Thoracic aorta (tissue), 2 donors: ENCODE measurements at places on chromosomes 11 and 22. TPM values are rescaled to one million over a fixed set of nuclear protein-coding genes. Genes with fewer than 3 reads are reported as not detected.

APOBEC3H gene
- not detected for total RNA-seq

GRCh38 chr11:126354631-126355323, 709 bp upstream of the ST3GAL4 start:
- DNase-seq = no peak

PRRG4 gene
- 5.1 TPM for total RNA-seq

- DNase-seq = no peak
Measured at GRCh38 chr11:17541330-17541885, 2.8 kb downstream of the USH1C start.

CARNS1 gene
- total RNA-seq = 7.9 TPM

PRR5L gene
- total RNA-seq = 11.8 TPM

- no peak for DNase-seq
Measured at GRCh38 chr22:39946503-39947219, 13.5 kb upstream of the TMA7B start.

GRCh38 chr11:66653123-66653522, 14.6 kb downstream of the RBM4 start:
- DNase-seq = no peak

HTATIP2 gene
- 29.0 TPM for total RNA-seq

- no peak for DNase-seq
Measured at GRCh38 chr11:66309475-66309874, 7.4 kb downstream of the CD248 start.

DNA sequence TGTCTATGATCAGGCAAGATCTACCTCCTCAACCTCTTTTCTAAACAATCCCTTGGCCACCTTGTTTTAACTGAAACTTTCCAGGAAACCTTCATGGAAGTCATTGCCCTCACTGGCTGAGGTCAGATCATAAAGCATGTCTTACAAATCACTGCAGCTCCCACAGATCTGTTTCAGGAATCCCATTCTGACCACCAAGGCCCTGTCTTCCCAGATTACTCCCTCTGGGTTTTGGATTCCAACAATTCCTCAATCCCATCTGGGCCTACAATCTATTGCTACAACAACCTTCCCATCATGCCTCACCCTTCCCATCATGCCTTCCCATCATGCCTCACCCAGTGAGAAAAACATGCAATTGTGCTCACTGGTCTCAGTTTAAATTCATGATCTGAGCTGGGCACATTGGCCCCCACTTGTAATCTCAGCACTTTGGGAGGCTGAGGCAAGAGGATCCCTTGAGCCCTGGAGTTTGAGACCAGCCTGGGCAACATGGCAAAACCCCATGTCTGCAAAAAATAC, 15.9 kb downstream of the ADAMTS15 start:
- DNase-seq = no peak

GRCh38 chr22:27746918-27747317, 54.6 kb downstream of the MN1 start:
- no peak for DNase-seq

GRCh38 chr22:17057959-17058814, 26.6 kb upstream of the IL17RA start:
- DNase-seq = no peak

- DNase-seq = no peak
Measured at GRCh38 chr22:17876306-17876831, 102.1 kb upstream of the BID start.

GRCh38 chr22:46584081-46584921, 35.9 kb upstream of the GRAMD4 start:
- no peak for DNase-seq

- DNase-seq = no peak
Measured at GRCh38 chr11:7577291-7578190, 63.7 kb downstream of the PPFIBP2 start.

GRCh38 chr11:58046231-58046630, 15.5 kb downstream of the OR6Q1 start:
- no peak for DNase-seq

GRCh38 chr11:396948-397548, 3.0 kb downstream of the PKP3 start:
- no peak for DNase-seq

GRCh38 chr22:49629586-49630447, 197.9 kb downstream of the BRD1 start:
- DNase-seq = no peak

GRCh38 chr11:73652856-73653559, 6.6 kb downstream of the PLEKHB1 start:
- no peak for DNase-seq

GRCh38 chr11:103043826-103044678, 47.9 kb downstream of the DCUN1D5 start:
- no peak for DNase-seq

- no peak for DNase-seq
Measured at GRCh38 chr11:45850446-45850845, 3.2 kb downstream of the CRY2 start.

ANO5 gene
- total RNA-seq = 6.5 TPM

DNA sequence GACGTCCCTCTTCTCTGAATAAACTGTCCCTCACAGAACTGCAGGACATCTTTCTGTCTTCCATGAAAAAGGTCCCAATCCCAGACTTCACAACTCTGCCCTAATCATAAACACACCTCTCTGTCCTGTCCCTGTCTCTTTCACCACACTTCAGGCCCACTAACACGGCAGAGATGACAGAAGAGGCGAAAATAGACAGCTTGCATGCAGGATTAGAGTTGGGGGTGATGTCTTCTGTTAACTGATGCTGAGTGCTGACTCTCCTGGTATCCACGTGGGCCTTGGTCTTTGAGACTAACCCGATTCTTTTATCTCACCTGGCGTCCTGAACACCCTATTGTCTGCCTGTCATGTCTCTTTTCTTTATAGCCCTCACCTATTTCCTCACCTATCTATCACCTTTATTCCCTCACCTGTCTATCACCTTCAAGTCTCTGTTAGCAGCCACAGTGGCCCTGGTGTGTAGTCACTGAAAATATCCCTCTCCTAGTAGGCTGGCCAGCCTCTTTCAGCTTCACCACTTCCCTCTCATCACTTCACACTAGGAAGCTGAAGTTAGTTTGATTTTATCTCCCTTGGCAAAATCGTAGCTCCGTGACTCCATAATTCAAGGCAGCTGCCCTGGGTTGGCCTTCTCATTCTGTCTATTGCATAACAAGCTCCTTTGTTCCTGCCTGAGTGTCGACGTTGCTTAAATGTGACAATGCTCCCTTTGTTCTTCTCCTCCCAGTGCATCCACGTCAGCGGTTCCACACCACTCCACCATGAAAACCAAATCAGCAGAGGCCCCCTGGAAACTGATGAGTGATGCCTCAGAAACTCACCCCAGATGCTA, 30.6 kb upstream of the DRD2 start:
- DNase-seq = no peak

- DNase-seq = no peak
Measured at GRCh38 chr11:45374653-45375059, 88.5 kb upstream of the SYT13 start.

C11orf68 gene
- total RNA-seq = 27.9 TPM

- DNase-seq = no peak
Measured at GRCh38 chr11:17691976-17692375, 27.4 kb upstream of the MYOD1 start.

CNTN5 gene
- total RNA-seq = 4.2 TPM

KRTAP5-7 gene
- not detected for total RNA-seq

GRCh38 chr11:122333467-122333866, 217.5 kb upstream of the BLID start:
- DNase-seq = no peak

- no peak for DNase-seq
Measured at GRCh38 chr22:46758121-46758520, 4.3 kb upstream of the TBC1D22A start.

GRCh38 chr11:129846508-129847335, 31.1 kb downstream of the TMEM45B start:
- no peak for DNase-seq

A4GALT gene
- 77.3 TPM for total RNA-seq

DNA sequence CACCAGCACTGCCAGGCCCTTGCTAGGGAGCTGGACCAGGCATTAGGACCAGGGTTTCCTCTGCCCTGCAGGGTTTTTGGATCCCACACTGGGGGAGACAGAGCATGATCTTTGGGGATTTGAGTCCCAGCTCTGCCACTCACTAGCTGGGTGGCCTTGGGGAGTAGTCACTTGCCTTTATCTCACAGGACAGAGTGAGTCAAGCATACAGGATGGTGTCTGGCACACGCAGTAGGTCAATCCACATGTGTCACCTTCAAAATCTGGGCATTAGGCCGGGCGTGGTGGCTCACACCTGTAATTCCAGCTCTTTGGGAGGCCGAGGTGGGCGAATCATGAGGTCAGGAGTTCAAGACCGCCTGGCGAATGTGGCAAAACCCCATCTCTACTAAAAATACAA, 2.7 kb downstream of the NEFH start:
- no peak for DNase-seq

DNA sequence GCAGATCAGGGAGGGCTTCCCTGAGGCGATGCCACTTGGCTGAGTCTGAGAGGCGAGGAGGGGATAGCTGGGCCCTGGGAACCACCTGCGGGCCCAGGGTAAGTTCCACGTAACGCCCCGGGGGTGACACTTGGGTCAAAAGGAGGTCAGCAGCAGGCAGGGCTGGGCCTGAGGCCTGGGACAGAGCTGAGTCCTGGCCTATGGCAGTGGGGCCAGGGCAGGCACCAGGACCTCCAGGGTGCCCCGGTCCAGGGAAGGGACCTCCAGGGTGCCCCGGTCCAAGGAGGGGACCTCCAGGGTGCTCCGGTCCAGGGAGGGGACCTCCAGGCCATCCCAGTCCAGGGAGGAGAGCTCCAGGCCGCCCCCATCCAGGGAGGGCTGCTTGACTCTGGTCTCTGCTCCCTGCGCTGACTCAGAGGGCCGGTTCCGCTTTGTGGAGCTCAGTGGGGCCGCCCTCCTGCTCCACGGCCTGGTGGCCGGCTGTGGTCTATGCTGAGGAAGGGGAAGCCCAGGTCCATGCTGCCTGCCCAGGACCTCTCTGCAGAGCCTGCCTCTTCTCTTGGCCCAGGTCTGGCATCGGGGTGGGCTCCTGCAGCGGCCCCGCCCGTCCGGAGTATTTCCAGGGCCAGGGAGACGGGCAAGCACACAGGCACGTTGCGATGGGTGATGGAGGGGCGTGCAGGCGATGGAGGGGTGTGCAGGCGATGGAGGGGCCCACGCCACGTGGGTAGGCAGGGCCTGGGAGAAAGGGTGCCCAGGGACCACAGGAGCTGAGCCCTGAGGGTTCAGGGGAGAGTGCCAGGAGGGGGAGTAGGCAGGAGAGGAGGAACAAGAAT, 19.5 kb upstream of the WNT7B start:
- no peak for DNase-seq

- DNase-seq = no peak
Measured at GRCh38 chr11:3060436-3061025, 3.3 kb upstream of the CARS1 start.

GRCh38 chr11:77322926-77323590, 21.6 kb upstream of the GDPD4 start:
- DNase-seq = no peak

GRCh38 chr22:44445731-44446130, 52.3 kb downstream of the RTL6 start:
- no peak for DNase-seq

DCHS1 gene
- total RNA-seq = 62.3 TPM

GAS2L1 gene
- 52.9 TPM for total RNA-seq

- no peak for DNase-seq
Measured at GRCh38 chr11:8025123-8025522, 38.0 kb downstream of the EIF3F start.

GPR83 gene
- total RNA-seq = 0.27 TPM

MTMR3 gene
- total RNA-seq = 61.9 TPM

ANGPTL5 gene
- total RNA-seq = 0.42 TPM

DNA sequence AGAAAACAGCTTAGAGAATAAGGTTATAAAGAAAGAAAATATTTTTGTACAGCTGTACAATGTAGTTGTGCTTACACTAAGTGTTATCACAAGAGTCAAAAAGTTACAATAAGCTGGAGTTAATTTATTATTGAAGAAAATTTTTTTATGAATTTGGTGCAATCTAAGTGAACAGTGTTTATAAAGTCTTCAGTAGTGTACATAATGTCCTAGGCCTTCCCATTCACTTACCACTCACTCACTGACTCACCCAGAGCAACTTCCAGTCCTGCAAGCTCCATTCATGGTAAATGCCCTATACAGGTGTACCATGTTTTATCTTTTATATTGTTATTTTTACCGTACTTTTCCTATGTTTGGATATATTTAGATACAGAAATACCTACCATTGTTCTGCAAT, 34.7 kb downstream of the GDPD4 start:
- DNase-seq = no peak

- DNase-seq = no peak
Measured at GRCh38 chr22:23196165-23196564, 15.9 kb downstream of the BCR start.

TYR gene
- total RNA-seq = not detected

DNA sequence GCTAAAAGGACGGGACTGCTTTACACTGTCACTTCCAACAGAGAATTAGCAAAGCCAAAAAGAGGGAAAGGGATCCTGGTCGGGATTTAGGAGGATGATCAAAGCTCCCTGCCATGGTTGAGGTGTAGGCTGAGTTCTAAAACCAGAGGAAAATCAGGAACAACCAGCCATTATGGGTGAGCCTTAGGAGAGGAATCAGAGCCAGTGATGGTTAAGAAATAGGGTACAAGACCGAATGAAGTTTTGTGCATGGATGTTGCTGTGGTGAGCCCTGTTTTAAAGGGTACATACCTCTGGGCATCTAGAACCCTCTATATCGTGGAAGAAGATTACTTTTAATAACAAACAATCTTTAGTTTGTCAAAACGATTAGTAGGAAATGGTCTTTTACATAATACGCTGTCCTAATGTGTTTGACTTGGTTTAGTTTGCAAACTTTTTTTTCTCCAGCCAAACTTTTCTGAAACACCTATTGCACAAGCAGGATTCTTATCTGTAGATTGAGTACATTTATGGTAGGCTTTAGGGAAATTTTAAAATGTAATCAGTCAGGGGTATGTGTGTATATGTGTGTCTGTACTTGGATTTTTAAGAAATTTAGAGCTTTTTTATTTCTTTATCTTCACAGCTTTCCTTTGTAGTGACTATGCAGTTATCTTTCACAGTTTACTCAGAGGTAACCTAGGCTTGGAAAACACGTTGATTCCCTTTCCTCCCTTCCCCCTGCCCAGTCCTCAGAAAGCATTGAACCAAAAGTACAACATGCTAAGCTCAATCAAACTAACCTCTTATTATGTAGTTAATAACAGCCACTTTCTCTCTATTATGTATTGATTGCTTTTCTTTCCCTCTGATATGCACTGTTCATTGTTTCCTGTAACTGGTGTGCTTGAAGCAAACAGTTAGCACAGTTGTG, 26.8 kb downstream of the TRIM44 start:
- DNase-seq = no peak

- DNase-seq = no peak
Measured at GRCh38 chr11:131464461-131464860, 94.0 kb downstream of the NTM start.

DNA sequence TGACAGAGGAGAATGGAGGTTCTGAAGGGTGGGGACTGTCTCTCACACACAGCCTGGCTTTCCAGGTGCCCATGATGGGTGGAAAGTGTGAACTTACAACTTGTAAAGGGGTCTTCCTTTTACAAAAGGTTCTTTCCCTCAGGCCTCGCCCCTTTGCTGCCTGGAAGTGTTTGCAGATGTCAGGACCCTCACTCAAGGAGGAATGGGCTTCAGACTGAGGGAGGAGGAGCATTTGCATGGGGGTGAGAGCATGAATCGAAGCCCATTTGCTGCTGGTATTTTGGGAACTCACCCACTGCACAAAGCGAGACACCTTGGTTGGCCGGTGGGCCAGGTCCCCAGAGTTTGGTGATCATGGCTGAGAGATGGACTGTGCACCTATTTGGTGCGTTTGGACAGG, 25.1 kb downstream of the MPPED1 start:
- DNase-seq = no peak

GRCh38 chr22:17847360-17848078, 73.2 kb upstream of the BID start:
- no peak for DNase-seq
